NAMALWA (cell line): ENCODE measurements at places on chromosomes 3 and 15.

GRCh38 chr3:197394464-197395321 lies 96.3 kb upstream of the DLG1 start:
- no peak for DNase-seq

DNA sequence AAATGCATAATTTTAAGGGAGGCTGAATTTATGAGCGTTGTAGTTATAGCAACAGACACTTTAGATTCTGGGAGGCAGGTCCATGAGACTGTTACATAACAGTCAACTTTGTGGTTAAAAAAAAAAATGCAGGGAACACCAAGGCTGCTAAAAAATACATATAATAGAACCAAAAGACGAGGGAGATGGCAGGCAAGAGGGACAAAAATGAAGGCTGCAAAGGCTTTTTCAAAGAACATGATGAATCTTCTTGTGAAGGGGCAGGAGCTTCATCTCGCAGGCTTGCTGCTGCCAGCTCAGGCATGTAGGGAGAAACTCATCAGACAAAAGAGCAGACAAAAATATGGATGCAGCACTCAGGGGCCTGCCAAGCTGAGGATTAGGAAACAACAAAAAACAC lies 243.9 kb downstream of the SHQ1 start:
- no peak for DNase-seq

DNA sequence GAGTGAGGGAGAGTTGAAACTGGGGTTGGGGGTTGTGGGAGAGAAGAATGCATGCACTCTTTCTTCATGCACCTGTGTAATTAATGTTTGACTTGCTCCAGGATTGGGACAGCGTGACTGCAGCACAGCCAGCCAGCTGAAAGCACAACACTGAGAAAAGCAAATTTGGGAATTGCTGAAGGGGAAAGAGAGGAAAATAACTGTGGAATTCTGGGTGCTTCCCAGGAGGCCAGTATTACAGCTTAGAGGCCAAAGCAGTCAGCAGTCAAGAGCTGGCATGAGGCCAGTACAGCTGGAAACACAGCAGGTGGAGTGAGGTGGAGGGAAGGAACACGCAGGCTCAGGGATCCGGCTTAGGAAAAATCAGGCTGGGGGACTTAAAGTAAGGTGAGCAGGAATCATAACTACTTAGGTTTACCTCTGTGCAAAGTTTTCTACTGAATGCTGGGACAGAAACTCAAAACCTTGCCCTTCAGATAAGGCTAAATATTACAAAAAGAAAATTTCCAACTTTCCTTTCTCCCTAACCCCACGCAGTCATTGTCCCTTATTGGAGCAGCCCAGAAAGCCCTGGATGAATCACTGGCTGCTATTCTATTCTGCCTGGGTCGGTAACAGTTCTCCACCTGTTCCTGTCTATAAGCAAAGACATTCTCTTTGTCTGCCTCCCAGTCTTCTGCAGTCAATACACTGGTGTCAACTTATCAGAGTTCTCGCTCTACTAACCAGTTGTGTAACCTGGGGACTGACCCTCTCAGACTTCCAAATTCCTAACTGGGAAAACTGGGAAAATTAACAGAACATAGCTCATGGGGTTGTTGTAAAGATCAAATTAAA lies 167.2 kb downstream of the MAGI1 start:
- no peak for DNase-seq

- DNase-seq, result no peak
These were observed 1428.2 kb upstream of the GBE1 start for GRCh38 chr3:83189634-83190033.

GRCh38 chr3:85170646-85171045 lies 211.9 kb downstream of the CADM2 start:
- DNase-seq, result no peak

DNA sequence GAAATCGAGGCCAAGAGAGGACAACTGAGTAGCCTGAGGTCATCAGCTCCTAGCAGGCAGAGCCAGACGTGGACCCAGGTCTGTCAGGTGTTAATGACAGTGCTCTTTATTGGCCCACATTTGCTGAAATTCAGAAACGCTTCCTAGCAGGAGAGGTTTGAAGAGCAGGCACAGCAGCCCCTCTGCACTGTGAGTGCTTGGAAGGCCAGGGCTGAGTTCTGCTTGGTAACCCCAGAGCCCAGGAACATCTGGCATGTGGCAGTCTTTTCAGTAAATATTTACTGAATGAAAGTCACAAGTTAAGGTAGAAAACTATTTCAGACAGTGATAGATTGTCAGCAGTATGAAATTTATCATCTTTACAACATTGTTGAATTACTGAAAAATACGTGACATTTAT lies 102.4 kb downstream of the PLCL2 start:
- DNase-seq, result no peak
